CD4-positive, alpha-beta T cell treated with Interleukin-4 for 1 hour (primary cell): ENCODE measurements at places on chromosomes 4 and X.

- no peak for DNase-seq
These were observed 2.8 kb downstream of the VEGFC start for GRCh38 chr4:176789955-176790354.

DNA sequence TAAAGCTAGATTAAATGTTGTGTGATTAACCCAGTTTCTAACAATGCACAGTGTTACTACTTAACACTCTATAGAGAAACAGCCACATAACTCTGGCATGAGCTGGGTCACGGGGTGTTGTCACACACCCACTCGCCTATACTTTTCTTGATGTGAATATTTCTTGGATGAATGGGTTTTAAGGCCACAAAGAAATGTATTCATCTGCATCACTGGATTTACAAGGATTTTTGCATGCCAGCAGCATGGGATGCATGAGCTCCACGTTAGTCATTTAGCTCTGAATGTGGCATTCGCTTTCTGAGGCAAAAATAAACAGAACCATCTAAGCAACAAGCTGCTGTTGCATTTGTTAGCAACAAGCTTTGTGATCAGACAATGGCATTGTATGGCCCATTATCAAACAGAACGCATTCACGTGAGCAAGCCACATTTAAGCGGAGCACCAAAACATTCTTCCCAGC is 89.7 kb downstream of the LRP2BP start:
- no peak for DNase-seq

DNA sequence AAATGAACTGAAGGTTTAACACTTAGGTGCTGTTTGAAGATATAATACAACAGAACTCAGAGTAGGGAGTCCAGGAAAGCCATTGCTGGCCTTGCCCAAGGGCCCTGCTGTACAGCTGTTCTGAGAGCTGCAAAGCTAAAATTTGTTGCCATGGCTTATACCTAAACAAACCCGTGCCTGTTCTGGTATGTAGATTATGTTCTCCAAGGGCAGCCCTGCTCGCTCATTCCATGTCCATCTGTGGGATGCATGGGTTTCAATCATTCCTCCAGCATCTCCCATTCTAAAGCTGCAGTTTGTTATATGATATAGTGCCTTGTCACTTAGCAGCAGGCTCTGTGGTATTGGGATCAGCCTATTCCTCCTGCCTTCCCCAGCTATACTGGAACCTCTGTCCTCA is 80.8 kb upstream of the BMPR1B start:
- no peak for DNase-seq

DNA sequence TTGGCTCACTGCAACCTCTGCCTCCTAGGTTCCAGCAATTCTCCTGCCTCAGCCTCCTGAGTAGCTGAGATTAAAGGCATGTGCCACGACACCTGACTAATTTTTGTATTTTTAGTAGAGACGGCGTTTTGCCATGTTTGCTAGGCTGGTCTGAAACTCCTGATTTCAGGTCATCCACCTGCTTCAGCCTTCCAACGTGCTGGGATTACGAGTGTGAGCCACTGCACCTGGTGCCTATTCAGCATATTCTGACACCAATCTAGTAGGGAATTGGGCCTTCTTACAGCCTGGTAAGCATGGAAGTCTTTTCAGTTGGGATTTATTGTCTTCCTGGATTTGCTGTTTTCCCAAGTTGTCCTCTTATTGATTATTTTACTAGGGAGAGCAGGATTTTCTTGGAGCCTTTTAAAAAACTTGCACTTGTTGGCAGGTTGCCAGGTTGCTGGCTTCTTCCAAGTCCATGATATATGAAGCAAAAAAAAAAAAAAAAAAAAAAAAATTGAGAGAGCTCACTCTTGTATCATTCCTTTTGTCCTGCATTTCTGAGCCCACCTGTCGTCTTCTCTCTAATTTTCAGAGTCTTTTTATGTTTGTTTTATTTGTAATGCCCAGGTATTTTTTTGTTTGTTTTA is 43.7 kb downstream of the TMPRSS11E start:
- no peak for DNase-seq

DNA sequence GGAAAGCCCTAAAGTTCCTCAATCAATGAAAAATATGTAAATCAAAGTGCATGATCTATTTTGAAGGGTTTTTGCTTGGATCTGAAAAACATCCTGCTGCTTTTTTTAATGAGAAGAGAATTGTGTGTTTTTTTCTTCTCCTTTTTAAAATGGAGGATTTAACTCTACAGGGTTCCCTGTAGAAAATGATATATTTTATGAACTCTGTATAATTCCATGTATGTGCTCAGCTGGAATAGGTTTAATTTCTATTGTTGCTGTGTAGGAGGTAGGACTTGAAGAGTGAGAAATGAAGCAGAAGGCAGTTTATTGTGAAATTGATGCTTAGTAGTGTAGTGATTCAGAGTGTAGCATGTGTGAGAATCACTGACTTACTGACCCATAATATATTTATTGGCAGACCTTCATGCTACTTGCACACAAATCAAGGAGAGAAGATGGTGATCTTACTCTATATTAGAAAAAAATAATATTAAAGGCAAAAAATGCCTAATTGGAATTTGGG is 286.8 kb upstream of the FSTL5 start:
- DNase-seq, result no peak

DNA sequence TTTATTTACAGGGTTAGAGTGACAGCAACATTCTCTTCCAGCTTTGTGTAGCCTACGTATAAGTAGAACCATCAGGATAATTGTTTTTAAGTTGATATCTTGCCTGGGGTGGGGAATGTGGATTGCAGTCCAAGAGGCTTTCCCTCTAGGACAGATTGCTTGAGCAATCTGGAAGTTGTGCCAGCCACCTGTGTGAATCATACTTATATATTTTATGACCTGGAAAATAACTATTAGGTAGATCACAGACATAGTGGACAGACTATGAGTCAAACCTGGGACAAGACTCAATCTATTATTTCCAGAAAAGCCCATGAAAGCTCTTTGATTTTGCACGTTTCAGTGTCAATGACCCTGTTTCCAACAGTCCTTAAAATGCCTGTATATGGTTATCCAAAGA is 98.9 kb downstream of the TLL1 start:
- DNase-seq, result no peak
